ENCODE measurements at places on chromosomes 5 and 9.

GRCh38 chr5:138543730-138544104, 681 bp upstream of the ETF1 start:
- DNase-seq: no peak

DNA sequence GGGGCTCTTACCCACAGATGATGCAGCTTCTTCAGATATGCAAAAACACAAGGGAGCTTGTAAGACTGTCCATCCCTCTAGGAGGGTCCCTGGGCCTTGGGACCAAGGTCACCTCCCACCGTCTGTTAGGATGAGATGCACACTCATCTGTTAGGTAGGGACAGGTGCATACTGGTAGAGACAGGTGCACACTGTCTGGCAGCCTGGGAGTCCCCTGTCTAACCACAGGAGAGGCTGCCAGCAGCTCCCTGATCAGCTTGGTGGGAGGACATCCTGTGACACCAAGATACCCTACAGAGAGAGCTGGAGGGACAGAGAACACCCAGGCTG, 13.2 kb downstream of the TSPAN17 start:
- peak; percentile 52 for DNase-seq

DNA sequence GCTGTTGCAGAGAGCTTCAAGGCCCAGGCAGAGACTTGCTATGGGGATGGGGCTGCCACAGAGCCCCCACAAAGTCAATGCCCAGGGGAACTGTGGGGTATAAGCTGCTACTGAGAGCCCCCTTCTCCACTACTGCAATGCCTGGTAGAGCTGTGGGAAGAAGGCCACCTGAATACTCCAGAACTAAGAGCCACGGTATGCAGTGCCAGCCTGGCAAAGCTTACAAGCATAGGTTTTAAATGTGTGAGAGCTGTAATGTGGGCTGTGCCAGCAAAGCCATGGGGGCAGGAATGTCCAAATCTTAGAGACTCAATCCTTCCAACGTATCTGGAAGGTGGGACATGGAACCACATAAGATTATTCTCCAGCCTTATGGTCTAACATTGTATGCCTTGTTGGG, 49.2 kb downstream of the XRCC4 start:
- DNase-seq: no peak

GRCh38 chr5:73912821-73913271, 286.9 kb downstream of the ARHGEF28 start:
- DNase-seq: no peak

GRCh38 chr5:115579747-115580173, 22.5 kb downstream of the TICAM2 start:
- no peak for DNase-seq

- DNase-seq: no peak
Observed at GRCh38 chr5:122844910-122845228, 544 bp upstream of the SNX24 start.
